CD8-positive, alpha-beta T cell (primary cell): ENCODE measurements at places on chromosomes 5 and 9. TPM values are rescaled to one million over a fixed set of nuclear protein-coding genes. Genes with fewer than 3 reads are reported as not detected.

GRCh38 chr9:72534931-72535330 is 13.5 kb downstream of the TMC1 start:
- no peak for DNase-seq

GRCh38 chr5:130871346-130872086 is 293.5 kb downstream of the HINT1 start:
- peak; percentile 45 for DNase-seq

Gene OXCT1
- 19.8 TPM for total RNA-seq

Gene NSG2
- total RNA-seq, result not detected
